Fibroblast of lung (primary cell): ENCODE measurements at places on chromosomes 6 and 20. TPM values are rescaled to one million over a fixed set of nuclear protein-coding genes. Genes with fewer than 3 reads are reported as not detected.

- H3K27ac ChIP-seq, result no peak overlapping the region
- H3K36me3 ChIP-seq, result no peaks in the 10 kb centered on the region
- H3K27me3 ChIP-seq, result no peaks in the 10 kb centered on the region
- no peak overlapping the region for H3K4me3 ChIP-seq
Observed at GRCh38 chr6:118578617-118579016, 30.5 kb downstream of the PLN start.

The COL11A2 gene
- polyA plus RNA-seq, result 0.06 and 0.17 TPM in 2 replicates

DNA sequence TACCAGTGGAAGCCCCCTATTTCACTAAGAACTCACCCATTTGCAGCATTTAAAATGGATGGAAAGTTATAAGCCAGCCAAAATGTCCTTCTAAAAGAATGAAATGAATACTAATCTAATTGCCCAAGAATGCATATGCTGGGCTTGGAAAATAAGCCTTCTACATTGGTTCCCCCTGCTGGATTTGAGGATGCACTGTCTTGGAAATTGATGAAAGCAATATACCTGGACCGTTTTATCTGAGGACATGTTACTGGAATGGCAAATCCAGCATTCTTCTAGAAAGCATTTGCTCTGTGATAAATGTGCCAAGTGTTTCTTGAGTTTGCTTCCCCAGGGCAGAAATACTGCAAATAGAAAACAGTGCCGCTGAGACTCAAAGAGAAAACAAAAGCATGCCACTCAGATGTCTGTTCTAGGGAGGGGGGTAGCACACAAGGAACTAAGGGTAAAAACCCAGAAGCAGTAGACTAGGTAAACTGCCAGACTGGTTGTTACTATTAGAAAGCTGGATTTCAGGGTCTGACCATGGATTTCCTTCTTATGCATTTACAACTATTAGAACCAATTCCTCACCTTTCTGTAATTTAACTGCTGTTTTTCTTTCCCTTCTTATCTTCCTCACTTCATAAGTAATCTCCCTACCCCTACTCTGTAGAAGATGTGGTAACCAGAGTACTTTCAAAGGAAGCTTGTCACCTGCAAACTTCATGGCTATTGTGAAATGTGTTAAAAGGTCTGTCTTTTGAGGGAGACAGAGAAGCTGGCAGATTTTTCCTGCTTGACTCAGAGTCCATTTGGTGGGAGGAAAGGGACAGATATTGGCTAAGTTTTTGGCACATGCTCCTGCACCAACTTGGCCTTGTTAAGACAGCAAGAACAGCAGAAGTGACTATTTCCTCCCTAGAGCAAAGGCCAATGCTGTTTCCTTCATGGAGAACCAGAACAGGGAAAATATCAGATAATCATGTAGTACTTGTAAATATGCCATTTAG is 642.6 kb downstream of the KIF16B start:
- H3K4me1 ChIP-seq, result no peaks in the 10 kb centered on the region
- H3K27ac ChIP-seq, result no peak overlapping the region
- no peaks in the 10 kb centered on the region for H3K36me3 ChIP-seq
- no peak overlapping the region for H3K4me3 ChIP-seq

- H3K27ac ChIP-seq, result no peak overlapping the region
- H3K27me3 ChIP-seq, result no peaks in the 10 kb centered on the region
- no peak overlapping the region for H3K4me3 ChIP-seq
- DNase-seq, result peak; percentile 76
Observed at GRCh38 chr6:106128981-106129781, 43.0 kb downstream of the PRDM1 start.

DNA sequence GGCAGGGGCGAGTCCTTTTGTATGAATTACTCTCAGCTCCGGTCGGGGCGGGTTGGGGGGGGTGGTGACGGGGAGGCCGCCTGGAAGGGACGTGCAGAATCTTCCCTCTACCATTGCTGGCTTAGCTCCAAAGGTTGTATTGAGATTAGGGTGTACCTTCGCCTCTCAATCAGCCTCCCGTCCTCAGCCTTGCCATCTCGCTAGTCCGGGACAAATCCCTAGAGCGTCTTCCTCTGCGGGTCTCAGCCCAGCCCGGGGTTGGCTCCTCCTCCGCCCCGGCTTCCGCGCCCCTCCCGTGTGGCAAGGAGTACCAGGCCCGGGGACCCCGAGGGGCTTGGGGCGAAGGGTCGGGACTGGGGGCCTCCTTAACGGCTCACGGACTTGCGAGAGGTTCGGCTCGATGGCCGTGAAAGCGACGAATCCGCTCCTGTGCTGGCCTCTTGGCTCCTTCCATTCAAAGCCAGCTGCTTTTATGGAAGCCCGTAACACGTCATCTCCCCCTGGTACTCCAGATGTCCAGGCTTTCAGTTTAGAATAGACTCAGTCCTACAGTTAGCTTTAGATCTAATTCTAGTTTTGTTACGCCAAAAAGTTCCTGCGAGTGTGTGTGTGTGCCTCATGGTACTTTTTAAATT is 636 bp upstream of the EEF1A1 start:
- peak; percentile 85 for DNase-seq
- no peaks in the 10 kb centered on the region for H3K27me3 ChIP-seq
- peaks cover 16% of the 10 kb centered on the region for H3K36me3 ChIP-seq

GRCh38 chr6:41037107-41037900 is 1.7 kb downstream of the UNC5CL start:
- no peaks in the 10 kb centered on the region for H3K4me1 ChIP-seq
- no peaks in the 10 kb centered on the region for H3K36me3 ChIP-seq
- no peak overlapping the region for H3K27ac ChIP-seq
- H3K27me3 ChIP-seq, result no peaks in the 10 kb centered on the region

- no peak overlapping the region for H3K27ac ChIP-seq
- H3K4me1 ChIP-seq, result no peaks in the 10 kb centered on the region
- no peaks in the 10 kb centered on the region for H3K36me3 ChIP-seq
- DNase-seq, result peak; percentile 82
- no peaks in the 10 kb centered on the region for H3K27me3 ChIP-seq
Observed at GRCh38 chr6:105045526-105045925, 88.6 kb downstream of the LIN28B start.

DNA sequence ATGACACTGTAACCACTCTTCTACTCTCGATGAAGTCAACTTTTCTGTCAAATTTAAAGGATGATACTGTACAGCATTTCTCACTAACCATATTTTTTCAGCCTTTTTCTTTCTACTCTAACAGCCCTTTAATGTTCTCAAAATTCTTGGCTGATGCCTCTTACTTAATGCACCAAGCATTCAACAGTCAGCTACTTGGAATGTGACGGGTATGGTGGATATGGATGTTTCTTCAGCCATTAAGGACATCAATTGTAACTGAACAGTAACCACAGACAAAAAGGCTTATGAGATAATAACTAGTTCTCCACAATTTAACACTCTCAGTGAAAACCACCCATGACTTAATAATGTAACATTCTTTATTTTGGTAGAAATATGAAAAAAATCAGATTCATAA is 467.2 kb upstream of the ZNF337 start:
- no peaks in the 10 kb centered on the region for H3K27me3 ChIP-seq
- H3K27ac ChIP-seq, result no peak overlapping the region
- no peaks in the 10 kb centered on the region for H3K36me3 ChIP-seq
- H3K4me3 ChIP-seq, result no peak overlapping the region
- peak; percentile 96 for DNase-seq
- H3K4me1 ChIP-seq, result no peaks in the 10 kb centered on the region

GRCh38 chr6:9360881-9361280 is 925.5 kb upstream of the SLC35B3 start:
- no peaks in the 10 kb centered on the region for H3K36me3 ChIP-seq
- no peak overlapping the region for H3K4me3 ChIP-seq
- no peaks in the 10 kb centered on the region for H3K4me1 ChIP-seq
- DNase-seq, result no peak

The FAM110A gene
- polyA plus RNA-seq, result 1.5 and 4.0 TPM in 2 replicates

DNA sequence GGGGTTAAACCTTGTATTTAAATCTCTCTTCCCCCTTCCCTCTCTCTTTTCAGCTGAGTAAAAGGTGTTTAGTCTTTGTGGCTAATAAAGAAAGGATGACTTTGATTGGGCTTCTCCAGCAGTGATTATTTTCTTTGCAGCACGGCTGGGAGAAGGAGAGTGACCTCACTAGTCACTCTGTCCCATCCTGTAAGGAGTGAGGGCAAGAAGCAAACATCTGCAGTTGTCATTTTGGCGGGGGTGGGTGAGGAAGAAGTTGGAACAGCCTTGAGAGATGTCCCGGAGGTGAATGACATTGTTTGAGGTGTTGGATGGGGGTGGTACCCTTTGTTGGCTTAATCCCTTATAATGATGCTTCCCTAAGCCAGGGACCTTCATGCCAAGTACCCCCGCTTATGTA is 223.6 kb downstream of the EYA2 start:
- H3K27me3 ChIP-seq, result no peaks in the 10 kb centered on the region
- no peak overlapping the region for H3K4me3 ChIP-seq
- H3K36me3 ChIP-seq, result no peaks in the 10 kb centered on the region
- no peak overlapping the region for H3K27ac ChIP-seq

DNA sequence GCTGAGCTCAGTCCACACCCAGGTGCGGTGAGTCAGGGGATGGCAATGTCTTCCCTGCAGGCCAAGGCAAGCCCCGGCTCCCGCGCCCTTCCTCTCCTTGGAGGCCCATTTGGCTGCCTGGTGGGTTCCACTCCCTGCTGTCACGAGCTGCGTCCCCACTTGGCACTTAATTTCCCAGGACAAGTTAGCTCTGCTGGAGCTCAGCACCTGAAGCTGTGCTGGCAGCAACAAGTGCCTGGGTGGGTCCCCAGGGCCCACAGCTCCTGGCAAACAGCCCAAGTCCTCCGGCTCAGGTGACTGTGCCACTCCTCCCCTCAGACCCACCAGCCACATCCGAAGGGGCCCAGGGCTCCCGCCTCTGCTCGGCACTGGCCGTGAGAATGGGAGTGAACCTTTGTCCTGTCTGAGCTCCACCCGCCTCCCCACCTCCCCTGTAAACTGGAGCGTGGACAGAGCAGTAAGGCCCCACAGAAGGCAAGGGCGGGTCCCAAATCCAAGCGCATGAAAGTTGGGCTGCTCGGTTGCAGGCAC is 16.9 kb downstream of the LAMA5 start:
- H3K27me3 ChIP-seq, result no peaks in the 10 kb centered on the region
- H3K4me3 ChIP-seq, result no peak overlapping the region
- H3K27ac ChIP-seq, result peak overlapping the region; percentile 8
- H3K36me3 ChIP-seq, result peaks cover 20% of the 10 kb centered on the region
- H3K4me1 ChIP-seq, result peaks cover under 1% of the 10 kb centered on the region

DNA sequence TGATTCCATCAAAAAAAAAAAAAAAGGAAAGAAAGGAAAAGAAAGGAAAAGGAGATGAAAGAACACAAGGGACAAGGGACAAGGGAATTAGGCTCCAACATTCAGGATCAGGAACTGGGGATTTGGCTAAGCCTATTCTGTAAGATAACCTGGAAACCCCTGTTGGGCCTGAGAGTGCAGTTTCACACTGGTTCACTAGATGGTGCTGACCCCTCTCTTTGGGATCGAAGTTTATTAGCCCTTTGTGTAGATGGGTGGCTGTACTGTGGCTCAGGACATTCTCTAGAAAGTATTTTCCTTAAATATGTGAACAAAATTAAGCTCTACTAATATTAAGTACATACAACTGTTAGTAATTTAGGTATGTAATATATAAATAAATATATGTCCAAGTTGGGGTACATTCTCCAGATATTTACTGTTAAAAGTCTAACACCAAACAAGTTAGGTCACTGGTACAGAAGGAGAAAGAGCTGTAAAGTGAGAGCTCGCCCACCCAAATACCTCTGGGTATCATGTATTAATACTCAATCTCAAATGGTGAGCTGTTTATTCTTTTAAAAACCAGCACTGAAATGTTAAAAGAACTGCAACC is 6.3 kb downstream of the OR2A4 start:
- no peak overlapping the region for H3K4me3 ChIP-seq
- H3K4me1 ChIP-seq, result no peaks in the 10 kb centered on the region
- no peaks in the 10 kb centered on the region for H3K27me3 ChIP-seq
- no peaks in the 10 kb centered on the region for H3K36me3 ChIP-seq
- H3K27ac ChIP-seq, result no peak overlapping the region
- peak; percentile 76 for DNase-seq

- no peak overlapping the region for H3K4me3 ChIP-seq
- peaks cover 7% of the 10 kb centered on the region for H3K36me3 ChIP-seq
- H3K4me1 ChIP-seq, result peaks cover 9% of the 10 kb centered on the region
- H3K27ac ChIP-seq, result no peak overlapping the region
- DNase-seq, result no peak
Observed at GRCh38 chr20:37407573-37408002, 61.6 kb downstream of the SRC start.

DNA sequence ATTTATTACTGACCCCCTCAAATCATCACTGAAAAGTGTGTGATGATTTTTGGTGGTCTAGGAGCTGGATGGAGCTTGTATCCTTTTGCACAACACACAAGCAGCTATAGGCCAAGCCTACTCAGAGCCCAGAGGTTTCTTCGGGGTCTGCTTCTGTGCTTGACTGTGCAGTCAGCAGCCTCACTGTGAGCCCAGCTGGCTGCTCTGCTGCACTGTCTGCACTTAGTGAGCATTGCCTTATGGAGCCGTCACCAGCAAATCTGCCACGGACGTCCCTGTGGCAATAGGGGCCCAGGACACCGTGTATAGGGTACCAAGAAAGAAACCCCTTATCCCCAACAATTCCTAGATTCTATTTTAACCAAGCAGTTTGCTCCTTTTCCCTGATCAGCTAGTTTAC is 38.6 kb upstream of the GMPR start:
- H3K27ac ChIP-seq, result no peak overlapping the region
- H3K27me3 ChIP-seq, result no peaks in the 10 kb centered on the region
- no peak overlapping the region for H3K4me3 ChIP-seq
- no peaks in the 10 kb centered on the region for H3K4me1 ChIP-seq
- no peak for DNase-seq

- no peak overlapping the region for H3K4me3 ChIP-seq
- DNase-seq, result no peak
- H3K36me3 ChIP-seq, result no peaks in the 10 kb centered on the region
- no peaks in the 10 kb centered on the region for H3K27me3 ChIP-seq
Observed at GRCh38 chr20:48679599-48679998, 148.2 kb downstream of the PREX1 start.

- no peaks in the 10 kb centered on the region for H3K4me1 ChIP-seq
- H3K27me3 ChIP-seq, result no peaks in the 10 kb centered on the region
- no peak for DNase-seq
- H3K27ac ChIP-seq, result no peak overlapping the region
- H3K4me3 ChIP-seq, result no peak overlapping the region
Observed at GRCh38 chr6:42390228-42390934, 61.3 kb downstream of the TRERF1 start.

DNA sequence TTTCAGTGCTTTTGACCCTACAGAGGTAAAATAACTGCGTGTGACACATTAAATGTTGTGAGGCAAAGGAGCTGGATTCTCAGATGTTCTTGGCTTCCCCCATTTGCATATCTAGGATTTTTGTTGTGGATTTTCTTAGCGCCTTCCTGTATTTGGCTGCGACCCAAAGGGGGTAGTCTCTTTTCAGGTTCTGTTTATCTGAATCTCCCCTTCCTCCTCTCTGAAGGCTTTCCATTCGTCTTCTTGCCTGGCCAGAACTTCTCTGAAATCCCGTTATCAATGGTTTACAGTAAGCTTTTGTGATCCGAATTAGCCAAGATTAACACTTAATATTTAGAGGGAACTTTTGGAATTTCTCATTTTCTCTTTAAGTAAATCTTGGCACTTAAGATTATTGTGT is 60.8 kb downstream of the ADGRB3 start:
- no peaks in the 10 kb centered on the region for H3K27me3 ChIP-seq
- no peaks in the 10 kb centered on the region for H3K36me3 ChIP-seq
- no peaks in the 10 kb centered on the region for H3K4me1 ChIP-seq
- no peak for DNase-seq
- no peak overlapping the region for H3K4me3 ChIP-seq

The GHRH gene
- not detected in 2 replicates for polyA plus RNA-seq

The HLA-DOB gene
- polyA plus RNA-seq, result 0.16 and 0.49 TPM in 2 replicates

- H3K27me3 ChIP-seq, result no peaks in the 10 kb centered on the region
- H3K36me3 ChIP-seq, result no peaks in the 10 kb centered on the region
- H3K27ac ChIP-seq, result no peak overlapping the region
- DNase-seq, result peak; percentile 35
Observed at GRCh38 chr6:143802833-143803565, 40.1 kb upstream of the LTV1 start.
